AG09309 (cell line): ENCODE measurements at places on chromosomes 4 and X.

DNA sequence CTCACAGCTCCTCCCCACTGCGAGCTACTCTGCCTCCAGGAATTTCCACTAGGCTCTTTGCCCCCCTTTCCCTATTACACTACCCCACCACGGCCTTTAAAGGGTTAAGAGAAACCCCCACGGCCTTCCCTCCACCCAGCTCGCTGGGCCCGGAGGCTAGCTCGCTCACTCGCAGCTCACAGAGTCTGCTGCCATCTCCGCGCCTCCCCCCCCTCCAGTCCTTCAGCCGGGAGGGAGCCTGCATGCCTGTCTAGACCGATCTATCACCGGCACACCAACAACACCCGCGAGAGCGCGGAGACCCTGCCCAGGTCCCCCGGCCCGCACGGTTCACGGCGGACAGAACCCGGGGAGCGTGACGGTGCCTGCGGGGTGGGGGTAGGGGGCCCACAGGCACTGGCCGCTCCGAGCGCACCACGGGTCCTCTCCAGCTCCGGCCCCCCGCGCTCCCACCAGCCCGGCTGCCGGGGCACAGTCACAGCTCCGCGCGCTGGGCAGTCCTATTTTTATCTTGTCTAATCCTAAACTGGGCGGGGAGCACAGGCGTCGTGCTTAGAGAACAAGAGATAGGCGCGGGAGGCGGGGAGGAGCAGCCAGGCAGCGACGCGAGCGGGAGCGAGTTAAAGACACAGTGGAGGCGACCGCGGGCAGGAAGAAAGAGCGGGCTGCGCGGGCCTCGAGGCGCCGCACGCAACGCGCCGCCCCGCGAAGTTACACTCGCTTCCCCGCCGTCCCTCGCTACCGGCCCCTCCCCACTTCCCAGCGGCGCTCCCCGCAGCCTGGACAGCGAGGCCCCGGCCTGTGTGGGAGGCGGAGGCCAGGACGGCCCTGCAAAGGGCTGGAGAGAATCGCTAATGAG, 3.5 kb downstream of the BCOR start:
- DNase-seq, result no peak

DNA sequence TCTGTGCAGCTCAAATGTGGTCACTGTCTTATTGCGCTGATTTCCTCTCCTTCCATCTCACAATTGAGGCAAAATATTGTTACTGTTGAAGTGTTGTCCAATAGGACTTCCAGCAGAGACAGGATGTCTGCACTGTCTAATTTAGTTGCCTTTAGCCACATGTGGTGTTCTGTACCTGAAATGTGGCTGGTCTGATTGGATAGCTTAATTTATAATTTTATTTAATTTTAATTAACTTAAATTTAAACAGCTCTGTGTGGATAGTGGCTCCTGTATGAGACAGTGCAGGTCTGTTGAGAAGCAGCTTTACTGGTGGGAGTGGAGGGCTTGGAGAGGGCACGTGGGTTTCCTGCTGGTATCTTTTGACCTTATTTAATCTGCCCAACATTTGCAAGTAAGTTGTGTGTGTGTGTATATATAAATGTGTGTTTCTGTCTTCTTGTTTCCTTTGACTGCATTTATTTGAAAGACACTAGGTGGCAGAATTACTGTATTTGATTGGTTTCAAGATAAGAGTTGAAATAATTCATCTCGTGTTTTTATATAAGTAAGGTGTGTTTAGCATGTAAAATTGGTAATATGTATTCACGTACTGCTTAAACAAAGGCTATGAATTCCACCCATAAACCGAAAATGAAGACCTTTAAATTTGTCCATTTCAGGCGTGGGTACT, 55.3 kb upstream of the MSANTD1 start:
- no peak for DNase-seq

- DNase-seq, result no peak
Observed at GRCh38 chr4:1793940-1794808, 1.1 kb downstream of the FGFR3 start.

DNA sequence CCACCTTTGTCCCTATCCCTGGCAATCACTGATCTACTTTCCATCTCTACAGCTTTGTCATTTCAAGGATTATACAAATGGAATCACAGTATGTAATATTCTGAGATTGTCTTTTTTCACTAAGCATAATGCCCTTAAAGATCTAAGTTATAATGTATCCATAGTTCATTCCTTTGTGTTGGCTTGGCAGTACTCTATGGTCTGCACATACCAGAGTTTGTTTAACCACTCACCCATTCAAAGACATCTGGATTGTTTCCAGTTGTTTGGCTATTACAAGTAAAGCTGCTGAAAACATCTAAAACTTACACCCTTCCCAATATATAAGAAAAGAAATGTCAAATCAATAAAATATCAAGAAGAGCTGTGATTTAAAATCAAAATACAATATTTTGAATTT, 26.0 kb upstream of the AWAT1 start:
- no peak for DNase-seq

- DNase-seq, result no peak
Observed at GRCh38 chrX:46130247-46130646, 415.0 kb downstream of the ZNF674 start.

DNA sequence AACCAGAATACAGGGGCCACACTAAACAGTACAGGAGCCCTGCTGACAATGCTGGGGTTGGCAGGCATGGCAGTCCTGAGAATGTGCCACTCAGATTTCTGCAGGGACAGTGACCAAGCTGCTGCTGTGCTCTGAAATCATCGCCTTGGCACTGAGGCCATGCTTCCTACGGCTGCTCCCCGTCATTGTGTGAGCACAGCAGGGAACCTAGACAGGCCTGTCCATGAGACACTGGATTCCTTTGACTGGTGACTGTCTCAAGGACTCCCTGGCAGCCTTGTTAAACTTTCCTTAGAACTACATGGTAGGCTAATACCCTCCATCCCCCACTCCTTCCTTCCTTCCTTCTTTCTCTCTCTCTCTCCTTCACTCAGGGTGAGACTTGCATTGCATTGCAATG, 111.4 kb downstream of the LUZP4 start:
- no peak for DNase-seq

DNA sequence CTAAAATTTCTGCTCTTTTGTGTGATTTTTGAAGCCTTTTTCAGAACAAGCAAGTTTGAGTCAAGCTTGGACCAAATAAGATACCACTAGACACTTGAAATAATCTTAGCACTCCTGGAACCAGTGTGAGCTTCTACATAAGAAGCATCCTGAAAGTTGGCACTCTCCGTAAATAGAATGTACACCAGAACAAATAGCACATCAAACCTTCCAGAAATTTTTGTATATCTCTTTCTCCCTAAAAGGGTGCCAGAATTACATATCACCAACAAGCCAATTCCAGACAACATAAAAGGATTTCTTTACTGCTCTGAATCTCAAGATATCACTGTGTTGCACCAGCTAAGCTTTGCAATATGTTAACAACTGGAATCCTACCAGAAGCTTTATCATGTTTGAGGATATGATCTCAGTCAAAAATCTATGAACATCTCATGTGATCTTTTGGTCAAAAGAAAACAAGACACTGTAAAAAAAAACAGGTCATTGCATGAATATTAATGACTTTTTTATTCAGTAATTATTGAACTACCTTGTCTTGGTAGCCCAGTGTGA, 117.2 kb downstream of the PRSS12 start:
- no peak for DNase-seq

- DNase-seq, result no peak
Observed at GRCh38 chrX:149472625-149473024, 32.5 kb downstream of the IDS start.

- peak; percentile 18 for DNase-seq
Observed at GRCh38 chr4:7371210-7371941, 63.4 kb downstream of the PSAPL1 start.

DNA sequence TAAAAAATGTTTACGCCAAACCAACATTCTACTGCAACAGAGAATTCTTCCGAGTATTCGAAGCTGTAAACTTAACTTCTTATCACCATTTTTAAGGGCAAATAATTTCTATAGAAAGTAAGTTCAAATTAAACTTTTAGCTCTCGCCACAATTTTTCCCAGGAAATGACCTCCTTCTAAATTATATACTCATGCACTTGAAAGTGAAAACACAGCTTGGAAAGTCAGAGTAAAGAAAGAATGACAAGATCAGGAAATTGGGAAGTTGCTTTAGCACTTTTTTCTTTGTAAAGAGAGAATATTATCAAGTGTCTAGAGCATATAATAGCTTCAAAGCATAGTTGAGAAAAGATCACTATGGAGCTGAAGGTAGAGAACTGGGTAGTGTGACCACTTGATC, 1.2 kb downstream of the CYBB start:
- DNase-seq, result no peak

- DNase-seq, result peak; percentile 52
Observed at GRCh38 chr4:101774807-101775206, 15.7 kb upstream of the BANK1 start.

DNA sequence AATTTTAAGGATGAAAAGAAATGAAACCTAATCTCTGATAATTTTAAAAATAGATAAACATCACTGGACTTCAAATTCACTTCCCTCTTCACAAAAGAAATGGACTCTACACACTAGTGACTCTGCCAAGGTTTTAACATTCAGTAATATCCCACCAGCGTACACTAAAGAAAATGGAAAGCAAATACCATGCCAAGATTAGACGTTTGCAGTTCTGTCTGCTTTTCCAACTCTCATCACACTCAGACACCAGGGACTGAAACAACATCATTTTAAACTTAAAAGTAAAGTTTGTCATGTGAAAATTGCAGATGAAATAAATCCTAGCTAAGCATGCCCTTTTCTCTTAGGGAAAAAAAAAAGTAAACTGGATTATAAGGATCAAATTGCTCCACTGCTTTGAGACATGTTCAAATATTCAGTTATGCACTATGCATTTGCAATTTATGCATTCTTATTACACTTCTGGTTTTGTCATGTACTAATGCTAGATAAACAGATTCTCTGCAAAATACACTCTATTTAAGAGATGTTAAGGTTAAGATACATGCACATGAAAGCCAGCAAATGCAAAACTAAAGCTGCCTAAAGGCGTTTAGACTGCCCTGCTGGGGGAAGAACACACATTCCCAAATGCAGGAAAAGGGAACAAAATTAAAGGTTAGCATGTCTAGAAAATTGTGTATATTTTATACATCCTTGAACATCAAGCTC, 534.4 kb upstream of the EPHA5 start:
- DNase-seq, result no peak
